NCI-H1417 treated with DMSO at 0.1 percent for 48 hours (cell line): ENCODE measurements at places on chromosomes 2 and 18.

DNA sequence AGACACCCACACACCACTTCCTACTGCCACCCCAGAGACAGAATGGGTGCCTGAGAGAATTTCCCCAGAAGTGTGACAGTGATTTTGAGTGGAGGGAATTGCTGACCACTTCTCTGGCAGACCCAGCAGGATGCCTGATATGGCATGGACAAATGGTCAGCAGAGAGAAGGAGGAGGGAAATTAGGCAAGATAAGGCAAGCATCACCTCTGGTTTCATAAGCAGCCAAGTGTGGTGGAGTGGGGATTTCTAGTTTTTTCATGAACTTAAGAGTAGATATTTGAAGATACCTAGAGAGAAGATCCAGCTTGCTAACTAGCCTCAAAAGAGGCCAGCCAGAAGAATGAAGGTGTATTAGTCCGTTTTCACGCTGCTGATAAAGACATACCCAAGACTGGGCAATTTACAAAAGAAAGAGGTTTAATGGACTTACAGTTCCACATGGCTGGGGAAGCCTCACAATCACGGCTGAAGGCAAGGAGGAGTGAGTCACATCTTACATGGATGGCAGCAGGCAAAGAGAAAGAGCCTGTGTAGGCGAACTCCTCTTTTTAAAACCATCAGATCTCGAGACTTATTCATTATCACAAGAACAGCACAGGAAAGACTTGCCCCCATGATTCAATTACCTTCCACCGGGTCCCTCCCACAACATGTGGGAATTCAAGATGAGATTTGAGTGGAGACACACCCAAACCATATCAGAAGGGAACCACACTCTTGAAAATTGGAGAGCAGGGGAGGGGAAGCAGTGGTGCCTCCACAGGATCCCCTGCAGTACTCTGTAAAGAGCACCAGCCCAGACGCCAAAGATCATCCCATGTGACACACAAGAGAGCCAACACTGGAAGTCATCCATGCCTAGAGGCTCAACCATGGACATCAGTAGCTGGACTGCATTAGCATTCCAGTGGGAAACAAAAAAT lies 64.2 kb downstream of the RBM43 start:
- no peak for DNase-seq

DNA sequence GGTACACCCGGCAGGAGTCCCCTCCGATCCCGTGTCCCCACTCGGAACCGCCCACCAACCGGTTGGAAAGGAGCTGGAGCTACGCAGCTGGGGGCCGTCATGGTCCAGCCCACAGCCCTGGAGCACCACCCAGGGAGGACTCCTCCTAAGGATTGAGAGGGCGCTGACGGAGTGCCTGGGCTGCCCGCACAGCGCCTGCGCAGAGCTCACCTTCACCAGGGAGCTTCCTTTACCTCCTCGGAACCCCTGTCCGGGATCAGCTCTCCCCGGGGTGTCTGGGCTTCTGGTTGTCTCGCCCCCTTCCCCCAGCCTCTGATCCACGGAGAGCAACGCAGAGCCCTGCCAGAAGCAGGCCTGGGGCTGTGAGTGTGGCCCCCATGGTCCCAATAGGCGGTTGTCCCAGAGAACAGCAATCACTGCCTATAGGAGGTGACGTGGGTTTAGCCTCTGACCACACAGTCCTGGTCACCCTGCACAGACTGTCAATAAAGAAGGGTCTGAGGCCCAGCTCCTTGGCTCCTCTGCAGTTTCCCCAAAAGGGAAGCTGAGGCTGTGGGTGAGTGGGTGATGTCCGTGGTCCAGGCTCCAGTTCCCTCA lies 14.6 kb downstream of the ALPG start:
- DNase-seq = no peak

DNA sequence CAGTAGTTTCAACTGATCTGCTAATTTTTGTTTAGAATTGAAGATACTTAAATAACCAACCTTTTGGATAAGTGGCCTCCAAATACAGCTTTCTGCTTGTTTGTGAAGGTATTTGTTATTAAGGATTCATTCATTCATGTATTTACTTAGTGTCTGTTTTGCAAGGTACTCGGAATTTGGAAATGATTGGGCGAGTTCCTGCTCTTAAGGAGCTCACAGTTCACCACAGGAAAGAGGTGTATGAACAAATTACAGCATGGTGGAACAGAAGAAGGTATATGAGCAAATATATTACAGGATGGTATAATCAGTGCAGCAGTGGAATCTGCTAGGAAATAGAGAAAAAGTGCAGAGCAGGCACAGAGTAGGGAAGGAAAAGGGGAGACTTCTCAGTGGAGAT lies 4.5 kb downstream of the ACSL3 start:
- DNase-seq = no peak

GRCh38 chr18:52657043-52657805 lies 317.2 kb downstream of the DCC start:
- no peak for DNase-seq

DNA sequence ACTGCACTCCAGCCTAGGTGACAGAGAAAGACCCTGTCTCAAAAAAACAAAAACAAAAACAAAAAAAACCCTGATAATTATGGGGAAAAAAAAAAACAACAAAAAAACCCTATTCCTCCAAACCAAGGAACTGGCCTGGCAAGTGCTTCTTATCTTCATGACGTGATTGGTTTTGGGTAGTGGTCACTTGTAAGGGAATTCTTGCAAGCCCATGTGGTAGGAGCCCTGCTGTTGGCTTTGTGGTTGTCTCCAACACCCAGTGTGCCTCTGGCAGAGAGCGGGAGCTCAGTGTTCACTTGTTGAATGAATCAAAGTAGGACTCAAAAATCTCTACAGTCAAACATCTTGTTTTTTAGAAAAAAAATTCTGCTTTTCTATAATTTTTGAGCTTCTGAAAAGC lies 6.0 kb downstream of the GALM start:
- DNase-seq = no peak

DNA sequence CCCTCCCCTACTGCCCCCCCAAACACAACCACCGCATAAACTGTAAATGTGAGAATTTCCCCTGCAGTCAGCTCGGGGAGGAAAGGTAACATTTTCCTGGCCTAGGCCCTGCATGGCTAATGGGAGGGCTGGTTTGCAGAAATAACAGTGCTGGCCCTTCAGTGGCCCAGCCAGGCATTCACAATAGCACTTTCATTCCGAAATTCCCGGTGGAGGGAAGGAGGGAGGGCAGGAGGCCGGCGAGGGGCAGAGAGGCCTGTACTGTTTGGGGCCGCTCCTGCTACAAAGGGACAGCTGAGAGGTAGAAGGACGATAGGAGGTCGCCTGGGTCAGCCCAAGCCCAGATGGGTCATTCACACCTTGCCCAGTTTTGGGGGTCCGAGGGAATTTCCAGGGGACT lies 11.3 kb downstream of the CYP26B1 start:
- DNase-seq = no peak

DNA sequence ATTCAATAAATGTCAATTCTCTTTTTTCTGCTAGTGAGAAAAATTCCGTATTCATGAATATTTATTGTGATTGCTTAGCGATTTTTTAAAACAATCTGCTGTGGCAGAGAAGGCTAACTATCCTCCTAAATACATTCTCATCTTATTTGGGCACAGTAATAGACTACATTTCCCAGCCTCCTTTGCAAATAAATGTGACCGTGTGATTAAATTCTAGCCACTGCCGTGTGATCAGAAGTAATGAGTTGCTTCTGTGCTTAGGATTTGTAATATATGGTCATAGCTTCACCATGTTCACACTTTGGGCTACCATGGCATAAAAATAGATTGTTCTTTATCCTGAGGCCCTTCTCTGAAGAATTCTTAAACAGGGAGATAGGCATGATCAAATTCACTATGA lies 179.6 kb downstream of the FAM124B start:
- no peak for DNase-seq

DNA sequence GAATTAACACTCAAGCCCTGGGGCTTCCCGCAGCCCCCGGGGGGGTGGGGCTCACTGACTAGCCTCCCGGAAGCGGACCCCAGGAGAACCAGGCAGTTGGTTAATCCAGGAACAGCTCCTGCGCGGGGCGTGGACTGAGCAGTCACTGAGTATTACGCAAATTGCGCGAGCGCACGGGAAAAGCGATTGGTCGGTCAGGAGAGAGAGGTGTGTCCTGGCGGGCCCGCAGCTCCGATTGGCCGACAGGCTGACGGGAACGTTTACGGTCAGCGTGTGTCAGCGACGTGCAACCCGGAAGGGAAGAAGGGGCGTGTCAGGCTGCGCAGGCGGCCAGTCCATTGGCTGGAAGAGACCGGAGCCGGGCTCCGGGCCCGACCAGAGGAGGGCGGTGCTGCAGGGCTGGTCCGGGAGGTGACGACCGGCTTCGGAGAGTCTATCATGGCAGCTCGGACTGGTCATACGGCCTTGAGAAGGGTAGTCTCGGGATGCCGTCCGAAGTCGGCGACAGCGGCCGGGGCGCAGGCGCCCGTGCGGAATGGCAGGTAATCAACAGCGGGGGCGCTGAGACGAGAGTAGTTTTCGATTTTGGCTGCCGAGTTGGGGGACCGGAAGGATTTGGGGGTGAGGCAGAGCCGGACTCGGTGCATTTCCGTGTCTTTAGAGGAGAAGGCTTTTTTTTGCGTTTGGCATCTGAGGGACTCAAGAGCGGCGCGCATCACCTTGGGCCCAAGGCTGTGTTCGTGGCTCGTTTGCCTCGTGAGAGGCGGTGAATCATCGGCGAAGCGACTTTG lies at the start of gene COQ10B:
TSS of gene COQ10B (plus strand) at position 430 of the 791 bp plus-strand sequence. CDS start at position 439, 9 bp downstream.
- DNase-seq = peak; percentile 98

- DNase-seq = peak; percentile 63
Measured at GRCh38 chr18:56702946-56703345, 51.8 kb downstream of the WDR7 start.

DNA sequence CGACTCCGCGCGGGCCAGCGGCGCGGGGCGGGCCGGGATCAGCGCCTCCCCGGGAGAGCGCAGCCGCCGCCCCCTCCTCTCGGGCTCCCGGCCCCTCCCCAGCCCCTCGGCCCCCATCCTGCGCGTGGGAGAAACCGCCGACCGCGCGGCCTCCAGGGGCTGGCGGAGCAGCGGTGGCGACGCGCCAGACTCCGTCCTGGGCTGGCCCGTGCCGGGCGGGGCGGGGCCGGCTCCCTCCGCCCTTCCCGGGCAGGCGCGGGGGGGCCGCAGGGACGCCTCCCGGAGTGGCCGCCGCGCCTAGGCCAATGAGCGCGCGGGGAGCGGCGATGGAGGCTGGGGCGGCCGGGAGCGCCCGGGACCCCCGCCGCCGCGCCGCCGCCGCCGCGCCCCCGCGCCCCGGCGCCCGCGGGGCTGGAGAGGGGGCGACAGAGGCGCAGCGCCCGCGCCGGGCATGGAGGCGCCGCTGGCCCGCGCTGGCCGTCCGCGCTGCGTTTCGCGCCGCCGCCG lies 49.1 kb downstream of the KCNIP3 start:
- DNase-seq = no peak

- DNase-seq = no peak
Measured at GRCh38 chr2:234761910-234762309, 189.9 kb upstream of the SH3BP4 start.

DNA sequence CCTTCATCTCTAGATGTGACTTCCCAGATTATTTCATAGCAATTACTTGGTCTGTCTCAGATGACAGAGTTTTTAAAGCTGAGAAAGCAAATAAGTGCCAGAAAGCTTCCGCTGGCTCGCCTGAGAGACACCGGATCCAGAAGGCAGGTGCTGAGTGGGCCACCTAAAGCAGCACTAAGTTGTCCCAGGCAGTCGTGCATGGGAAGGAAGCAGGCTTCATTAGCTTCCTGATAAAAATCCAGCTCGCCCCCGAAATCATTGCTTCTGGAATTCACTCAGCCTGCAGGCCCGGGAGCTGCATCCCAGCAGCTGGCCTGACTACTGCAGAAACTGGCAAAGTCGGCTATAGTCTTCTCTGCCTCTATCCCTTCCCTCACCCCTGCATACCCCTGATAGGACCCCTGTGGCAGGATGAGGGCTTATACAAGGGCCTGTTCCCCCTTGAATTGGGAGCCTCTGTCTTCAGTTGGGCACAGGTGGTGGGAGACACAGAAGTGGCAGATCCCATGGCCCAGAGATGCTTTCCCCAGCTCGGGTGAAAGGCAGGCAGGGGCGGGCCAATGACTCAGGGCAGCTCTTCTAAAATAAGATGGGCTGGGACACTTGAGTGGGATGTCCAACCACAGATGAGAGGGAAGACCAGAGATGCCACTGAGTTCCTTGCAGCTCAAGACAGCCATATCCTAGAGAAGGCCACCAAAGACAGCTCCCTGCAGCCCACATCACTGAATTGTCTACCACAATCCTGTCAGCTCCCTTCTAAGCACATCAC lies 262.4 kb upstream of the PKDCC start:
- no peak for DNase-seq

DNA sequence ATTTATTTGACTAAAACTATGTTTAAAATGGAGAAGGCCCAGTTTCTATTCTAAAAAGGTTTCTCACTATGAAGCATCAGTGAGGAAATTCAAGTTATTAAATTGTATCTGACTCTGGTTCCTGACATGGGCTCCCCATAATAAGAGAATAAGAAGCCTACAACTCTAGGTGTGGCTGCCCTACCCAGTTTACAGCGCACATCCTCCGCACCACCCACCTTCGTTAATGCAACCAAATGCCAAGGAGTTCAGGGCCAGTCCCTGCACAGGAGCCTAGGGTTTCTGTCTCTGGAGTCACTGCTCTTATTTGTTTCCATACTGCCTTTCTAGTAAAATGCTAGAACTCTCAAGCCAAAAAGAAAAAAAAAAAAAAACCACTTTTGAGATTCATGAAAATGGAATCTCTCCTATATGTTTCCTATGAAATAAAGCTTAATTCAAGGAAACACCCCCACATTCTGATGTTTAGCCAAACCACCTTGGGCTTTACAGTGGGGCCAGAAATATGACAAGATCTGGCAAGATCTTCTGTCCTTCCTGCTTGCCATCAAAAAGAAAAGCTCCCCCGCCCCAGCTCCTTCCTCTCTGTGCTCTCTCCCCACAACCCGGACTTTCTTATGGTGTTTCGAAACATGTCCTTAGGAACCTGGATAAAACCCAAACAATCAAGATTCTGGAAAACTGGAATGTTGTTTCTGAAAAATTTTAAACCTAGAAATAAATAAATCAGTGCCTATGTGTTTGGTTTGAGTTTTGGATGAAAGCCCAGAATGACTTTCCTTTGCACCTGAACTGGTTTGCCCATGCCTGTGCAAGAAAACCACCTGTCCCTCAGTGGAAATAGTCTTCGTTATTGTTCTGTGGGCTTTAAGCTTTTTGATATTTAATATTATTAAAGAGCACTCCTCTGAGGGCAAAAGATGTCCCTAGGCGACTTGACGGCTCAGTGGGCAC lies 136.7 kb downstream of the SP3 start:
- DNase-seq = no peak

GRCh38 chr2:65299246-65299645 lies 71.6 kb downstream of the ACTR2 start:
- DNase-seq = no peak

DNA sequence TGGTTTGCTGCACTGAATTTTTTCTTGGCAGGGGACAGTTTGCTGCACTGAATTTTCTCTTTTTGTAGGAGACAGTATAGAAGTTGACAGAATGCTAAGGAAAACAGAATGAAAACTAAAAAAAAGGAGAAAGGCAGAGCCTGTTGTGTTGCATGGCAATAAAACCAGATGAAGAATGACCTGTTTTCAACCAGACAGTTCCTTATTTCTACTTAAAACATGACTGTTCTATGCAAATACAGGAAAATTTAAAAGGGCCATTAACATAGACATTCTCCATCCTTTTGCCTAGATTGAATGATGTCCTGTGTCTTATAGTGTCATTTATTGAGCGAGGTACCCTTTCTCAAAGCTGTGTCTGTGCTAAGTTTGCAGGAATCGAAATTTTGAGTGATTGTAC lies 33.3 kb downstream of the ABI2 start:
- DNase-seq = no peak
